Amygdala (tissue), 56 donors: ENCODE measurements at places on chromosomes 12 and 14.

DNA sequence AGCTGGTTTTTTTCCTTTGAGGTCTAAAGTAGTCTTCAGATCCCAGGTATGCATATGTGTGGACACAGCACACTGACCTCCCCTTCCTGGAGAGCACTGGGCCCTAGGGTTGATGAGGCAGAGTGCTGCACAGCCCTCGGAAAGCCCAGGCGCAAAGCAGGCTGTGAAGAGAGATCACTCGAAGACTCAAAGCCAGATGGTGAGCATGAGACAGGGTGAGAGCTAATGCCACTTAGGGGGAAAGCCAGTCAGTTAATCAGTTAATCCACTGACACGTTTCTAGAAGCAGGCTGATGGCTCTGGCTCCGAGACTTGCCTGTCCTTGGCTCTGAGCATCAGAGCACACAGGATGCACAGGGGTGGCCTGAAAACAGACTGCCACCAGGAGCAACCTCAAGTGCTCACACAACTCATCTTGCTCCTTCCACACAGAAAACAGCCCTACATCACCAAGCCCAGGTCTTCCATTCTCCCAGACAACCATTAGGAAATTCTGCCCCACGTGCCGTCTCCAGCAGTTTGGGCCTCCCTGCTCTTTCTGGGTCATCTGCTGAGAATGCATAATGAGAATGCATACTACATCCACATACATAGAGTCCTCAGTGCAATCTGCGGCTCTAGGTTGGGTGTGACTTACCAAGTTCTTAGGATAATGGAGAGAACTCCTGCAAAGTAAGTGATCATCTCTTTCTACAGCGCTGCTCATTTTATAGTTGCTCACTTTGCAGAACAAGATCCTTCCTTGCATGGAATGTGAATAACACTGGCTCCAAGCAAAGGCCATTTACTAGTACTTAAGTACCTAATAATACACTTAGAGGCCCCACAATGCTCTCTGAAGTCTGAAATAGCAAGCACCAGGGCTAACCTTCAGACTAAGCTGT is 12.0 kb downstream of the AQP6 start:
- DNase-seq, result no peak

- no peak for DNase-seq
These were observed 37.0 kb upstream of the TMEM263 start for GRCh38 chr12:106918746-106919145.

- DNase-seq, result no peak
These were observed 274.1 kb downstream of the ADAMTS20 start for GRCh38 chr12:43277651-43278540.

- DNase-seq, result no peak
These were observed 125.2 kb downstream of the ZNF664 start for GRCh38 chr12:124098101-124098757.

- no peak for DNase-seq
These were observed 348.2 kb downstream of the DPF3 start for GRCh38 chr14:72545411-72546311.

DNA sequence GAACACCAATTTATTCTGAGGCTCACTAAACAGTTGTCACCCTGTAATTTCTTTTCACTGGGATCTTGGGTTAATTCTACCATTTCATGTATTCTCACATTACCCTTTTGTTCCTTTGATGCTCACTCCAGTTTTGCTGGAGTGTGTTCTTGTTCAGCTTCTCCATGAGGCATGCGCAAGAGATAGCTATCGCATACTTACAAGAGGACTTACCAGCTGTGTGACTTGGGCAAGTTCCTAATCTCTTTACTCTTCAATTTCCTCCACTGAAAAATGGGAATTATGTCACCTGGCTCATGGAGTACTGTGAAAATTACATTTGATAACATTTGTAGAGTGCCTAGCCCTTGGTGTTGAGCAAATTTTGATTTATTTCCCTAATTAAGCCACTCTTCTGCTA is 56.5 kb upstream of the JDP2 start:
- DNase-seq, result no peak

GRCh38 chr12:131855521-131856142 is 27.4 kb downstream of the MMP17 start:
- no peak for DNase-seq

- no peak for DNase-seq
These were observed 181.9 kb upstream of the SLC38A2 start for GRCh38 chr12:46554460-46554859.

- DNase-seq, result peak; percentile 77
These were observed at the start of gene BICD1 for GRCh38 chr12:32106517-32107358. Gene BICD1, plus strand, starts transcription at chr12:32106847. Its CDS starts 485 bp downstream, at chr12:32107332.

- DNase-seq, result no peak
These were observed 4.7 kb upstream of the PLD4 start for GRCh38 chr14:104919993-104920315.

DNA sequence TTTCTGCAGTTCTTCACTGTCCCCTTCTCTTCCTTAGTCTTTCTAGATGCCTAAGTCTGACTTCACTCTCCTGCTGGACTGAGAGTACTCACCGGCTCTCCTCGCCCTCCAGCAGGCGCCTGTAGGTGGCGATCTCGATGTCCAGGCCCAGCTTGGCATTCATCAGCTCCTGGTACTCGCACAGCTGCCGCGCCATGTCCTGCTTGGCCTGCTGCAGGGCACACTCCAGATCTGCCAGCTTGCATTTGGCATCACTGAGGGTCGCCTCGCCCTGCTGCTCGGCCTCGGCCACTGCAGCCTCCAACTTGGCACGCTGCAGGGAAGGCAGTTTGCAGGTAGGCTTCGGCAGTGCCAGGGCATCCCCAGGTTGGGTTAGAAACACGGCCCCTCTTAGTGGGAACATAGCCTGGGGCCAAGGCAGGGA is 5.2 kb downstream of the KRT84 start:
- no peak for DNase-seq

GRCh38 chr14:54117396-54117795 is 160.8 kb upstream of the BMP4 start:
- DNase-seq, result no peak

- peak; percentile 53 for DNase-seq
These were observed 236.0 kb downstream of the BCL11B start for GRCh38 chr14:99035712-99036610.

- no peak for DNase-seq
These were observed 122.5 kb downstream of the IPO8 start for GRCh38 chr12:30573145-30573544.

GRCh38 chr14:95503365-95504134 is 12.9 kb downstream of the SYNE3 start:
- no peak for DNase-seq

DNA sequence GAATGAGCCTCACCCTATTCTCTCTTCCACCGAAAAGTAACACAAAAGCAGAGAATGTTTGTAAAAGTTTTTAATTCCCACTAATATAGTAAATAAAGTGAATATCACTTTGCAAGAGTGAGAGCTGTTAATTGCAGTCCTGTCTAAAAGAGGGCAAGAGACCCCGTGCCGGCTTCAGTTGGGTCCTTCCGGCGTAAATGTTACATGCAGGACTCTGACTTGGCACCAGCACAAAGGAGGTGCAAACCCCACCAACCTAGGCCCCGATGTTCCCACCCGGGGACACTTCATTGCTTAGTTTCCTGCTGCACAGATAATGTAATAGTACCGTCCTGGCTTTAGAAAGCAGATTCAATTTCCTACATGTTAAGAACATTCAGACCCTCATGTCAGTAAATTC is 66.0 kb upstream of the DYNC1H1 start:
- no peak for DNase-seq

GRCh38 chr12:53096759-53097158 is 708 bp upstream of the IGFBP6 start:
- DNase-seq, result no peak

GRCh38 chr14:100256339-100256895 is 17.5 kb downstream of the YY1 start:
- no peak for DNase-seq

GRCh38 chr14:75232191-75232590 is 46.4 kb upstream of the FOS start:
- no peak for DNase-seq

GRCh38 chr14:69432364-69432763 is 33.9 kb downstream of the SLC39A9 start:
- DNase-seq, result no peak

- DNase-seq, result peak; percentile 65
These were observed 106.6 kb downstream of the PRICKLE1 start for GRCh38 chr12:42482748-42483520.

DNA sequence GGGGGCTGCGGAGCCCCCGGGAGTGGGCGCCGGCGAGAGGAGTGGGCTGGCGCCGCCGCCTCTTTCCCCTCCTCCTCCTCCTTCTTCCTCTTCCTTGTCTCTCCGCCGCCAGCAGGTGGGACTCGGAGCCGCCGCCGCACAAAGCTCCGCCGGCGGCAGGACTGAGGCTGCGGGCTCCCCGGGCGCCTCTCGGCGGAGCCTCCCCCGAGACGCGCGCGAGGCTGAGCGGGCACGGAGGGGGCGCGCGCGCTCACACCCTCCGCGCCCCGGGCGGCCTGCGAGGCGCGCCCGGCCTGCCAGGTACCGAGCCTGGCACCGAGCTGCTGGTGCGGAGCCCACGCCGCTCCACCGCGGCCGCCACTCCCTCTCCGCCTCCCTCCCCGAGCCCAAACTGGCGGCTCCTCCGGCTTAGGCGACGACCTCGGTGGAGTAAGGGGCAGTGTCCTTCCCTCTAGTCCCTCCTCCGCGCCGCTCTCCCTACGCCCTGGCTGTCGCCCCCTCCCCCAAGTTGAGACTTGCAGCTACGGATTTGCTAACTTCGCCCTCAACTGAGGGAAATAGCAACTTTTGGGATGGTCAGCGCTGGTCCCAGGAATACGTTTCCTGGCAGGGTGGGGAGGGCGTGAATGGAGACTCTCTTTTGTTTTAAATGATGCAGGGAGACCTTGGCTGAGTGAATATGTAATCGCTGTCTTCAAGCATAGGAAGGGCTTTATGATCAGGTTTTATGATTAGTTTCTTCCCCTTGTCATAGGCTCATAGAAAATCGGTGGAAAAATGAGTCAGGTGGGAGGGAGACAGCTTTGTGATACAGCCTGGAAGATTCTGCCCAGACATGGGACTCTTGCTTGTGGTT is 199.5 kb upstream of the CAND1 start:
- DNase-seq, result no peak

- no peak for DNase-seq
These were observed 49.0 kb upstream of the PDE3A start for GRCh38 chr12:20319366-20319765.

DNA sequence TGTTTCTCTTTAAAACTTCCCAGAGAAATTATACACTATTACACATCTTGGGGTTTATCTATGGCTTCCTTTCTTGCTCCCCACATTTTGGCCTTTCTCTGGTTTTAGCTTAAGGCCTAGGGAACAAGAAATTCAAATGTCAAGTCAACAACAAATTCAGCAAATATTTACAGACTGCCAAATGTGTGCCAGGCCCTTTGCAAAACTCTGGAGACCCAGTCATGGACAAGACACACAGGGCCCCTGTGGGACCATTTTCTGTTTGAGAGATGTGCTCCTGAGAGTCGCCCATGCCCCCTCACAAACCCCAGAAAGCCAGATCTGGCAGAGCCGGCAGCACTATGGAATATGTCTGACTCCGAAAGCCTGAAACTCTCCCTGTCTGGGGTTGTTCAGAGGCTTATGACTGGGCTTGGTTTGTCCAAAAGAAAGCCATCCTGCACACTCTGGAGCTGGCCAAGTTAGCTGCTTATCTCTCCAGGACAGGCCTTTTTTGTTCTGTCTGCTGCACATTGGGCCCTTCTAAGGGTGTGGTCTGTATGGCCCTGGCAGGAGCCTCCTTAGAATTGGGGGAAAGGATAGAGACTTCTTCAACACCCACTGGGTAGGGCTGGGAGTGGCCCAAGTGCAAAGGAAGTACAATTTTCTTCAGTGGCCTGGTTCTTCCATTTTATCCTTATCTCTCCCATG is 1.1 kb upstream of the KRT3 start:
- DNase-seq, result no peak

GRCh38 chr12:10196210-10196609 is 16.5 kb upstream of the GABARAPL1 start:
- no peak for DNase-seq

GRCh38 chr14:80780500-80780899 is 161.0 kb downstream of the CEP128 start:
- DNase-seq, result no peak

- DNase-seq, result no peak
These were observed 146.4 kb upstream of the CCDC198 start for GRCh38 chr14:57640036-57640435.

DNA sequence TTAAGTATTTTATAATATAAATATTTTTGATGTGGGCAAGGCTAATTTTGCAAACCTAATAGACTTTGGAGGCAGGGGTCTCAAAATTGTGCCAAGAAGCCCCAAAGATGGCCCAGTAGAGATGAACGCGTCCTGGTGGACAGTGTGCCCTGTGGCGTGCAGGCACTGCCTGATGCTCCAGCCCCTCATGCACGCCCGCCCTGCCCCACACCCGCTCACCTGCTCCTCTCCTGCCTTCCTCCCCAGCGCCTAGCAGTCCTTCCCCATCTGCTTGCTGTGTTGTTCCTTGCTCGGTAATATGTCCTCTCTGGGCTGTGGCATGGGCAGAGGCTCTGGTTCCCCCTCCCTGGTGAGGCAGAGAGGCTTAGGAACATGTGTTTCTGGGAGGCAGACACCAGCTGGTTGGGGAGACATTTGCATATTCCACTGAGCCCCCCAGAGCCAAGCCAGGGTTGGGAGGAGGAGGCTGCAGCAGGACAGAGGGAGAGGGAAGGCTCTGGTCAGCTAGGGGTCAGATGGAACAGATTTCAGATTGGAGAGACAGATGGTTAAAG is 46.8 kb upstream of the GPATCH2L start:
- no peak for DNase-seq

DNA sequence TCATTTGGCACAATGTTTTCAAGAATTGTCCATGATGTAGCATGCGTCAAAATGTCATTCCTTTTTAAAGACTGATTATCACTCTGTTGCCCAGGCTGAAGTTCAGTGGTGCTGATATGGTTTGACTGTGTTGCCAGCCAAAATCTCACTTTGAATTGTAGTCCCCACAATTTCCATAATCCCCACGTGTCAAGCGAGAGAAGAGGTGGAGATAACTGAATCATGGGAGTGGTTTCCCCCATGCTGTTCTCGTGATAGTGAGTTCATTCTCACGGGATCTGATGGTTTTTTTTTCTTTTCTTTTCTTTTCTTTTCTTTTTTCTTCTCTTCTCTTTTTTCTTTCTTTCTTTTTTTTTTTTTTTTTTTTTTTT is 21.8 kb upstream of the LRRK2 start:
- DNase-seq, result no peak
